Calu3 (cell line): ENCODE measurements at places on chromosomes 2 and 18.

GRCh38 chr2:124542932-124543640 is 518.0 kb downstream of the CNTNAP5 start:
- H3K27ac ChIP-seq: no peak overlapping the region
- no peaks in the 10 kb centered on the region for H3K36me3 ChIP-seq
- H3K4me3 ChIP-seq: no peak overlapping the region
- H3K27me3 ChIP-seq: no peaks in the 10 kb centered on the region
- DNase-seq: no peak
- no peaks in the 10 kb centered on the region for H3K4me1 ChIP-seq

GRCh38 chr2:60441800-60442199 is 111.7 kb downstream of the BCL11A start:
- H3K27me3 ChIP-seq: peaks cover 9% of the 10 kb centered on the region
- H3K36me3 ChIP-seq: no peaks in the 10 kb centered on the region
- H3K27ac ChIP-seq: no peak overlapping the region
- DNase-seq: no peak
- H3K4me1 ChIP-seq: peaks cover 12% of the 10 kb centered on the region

GRCh38 chr2:239954166-239955086 is 70.7 kb downstream of the NDUFA10 start:
- H3K27ac ChIP-seq: no peak overlapping the region
- no peak overlapping the region for H3K4me3 ChIP-seq
- no peak for DNase-seq
- H3K36me3 ChIP-seq: peaks cover 18% of the 10 kb centered on the region

DNA sequence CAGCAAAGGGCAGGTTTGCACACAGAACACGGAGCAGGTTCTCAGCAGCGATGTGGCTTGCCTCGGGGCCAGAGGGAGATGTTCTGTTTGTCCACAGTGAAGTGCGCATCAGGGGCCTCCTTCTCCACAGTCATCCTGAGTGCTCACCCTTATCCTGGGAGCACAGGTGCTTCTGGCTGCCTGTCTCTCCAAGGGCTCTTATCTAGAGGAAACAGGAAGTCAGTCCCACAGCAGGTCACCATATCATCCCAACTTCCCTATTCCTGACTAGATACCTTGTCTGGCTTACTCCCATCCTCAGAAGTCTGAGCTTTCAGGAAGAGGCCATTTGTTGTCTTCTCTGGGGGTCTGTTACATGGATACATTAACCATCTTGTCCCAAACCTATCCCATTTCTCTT is at the start of gene CD207:
Gene CD207, minus strand, starts transcription at position 174 of the 400 bp plus-strand sequence. Its CDS starts 40 bp downstream, at position 134.
- H3K27me3 ChIP-seq: peaks cover 94% of the 10 kb centered on the region
- no peaks in the 10 kb centered on the region for H3K36me3 ChIP-seq
- no peak within 1 kb of the TSS for H3K4me3 ChIP-seq
- H3K27ac ChIP-seq: no peak within 1 kb of the TSS
- no peak for DNase-seq
- H3K4me1 ChIP-seq: no peaks in the 10 kb centered on the region

DNA sequence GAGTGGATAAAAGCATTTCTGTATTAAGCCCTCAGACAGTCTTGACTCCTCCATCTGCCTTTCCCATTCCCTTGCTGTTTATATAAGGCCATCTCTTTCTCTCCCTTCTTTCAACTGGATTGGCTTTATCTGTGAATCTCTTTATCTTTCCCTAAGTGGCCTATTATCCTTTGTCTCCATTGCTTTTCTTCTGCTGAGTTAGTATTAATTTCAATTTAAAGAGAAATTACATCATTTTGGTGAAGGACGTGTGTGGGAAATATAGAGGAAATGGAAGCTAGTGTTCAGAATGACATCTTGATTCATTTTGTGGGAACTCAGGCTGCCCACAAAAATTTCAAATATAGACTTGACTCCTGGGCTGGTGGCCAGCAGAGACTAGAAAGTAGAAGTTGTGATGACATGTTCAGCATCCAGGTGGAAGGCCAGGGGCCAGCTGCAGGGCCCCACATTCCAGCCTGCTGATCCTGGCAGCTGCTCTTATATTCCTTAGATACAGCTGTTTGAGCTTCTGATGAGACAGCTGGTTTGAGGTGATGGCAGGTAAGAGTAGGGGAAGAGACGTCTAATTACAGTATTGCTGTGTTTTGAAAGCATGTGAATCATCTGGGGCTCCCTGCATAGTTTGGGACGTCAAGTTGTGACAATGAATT is 52.3 kb downstream of the DIS3L2 start:
- DNase-seq: no peak
- H3K27ac ChIP-seq: no peak overlapping the region
- H3K36me3 ChIP-seq: no peaks in the 10 kb centered on the region
- H3K27me3 ChIP-seq: no peaks in the 10 kb centered on the region

- peaks cover 6% of the 10 kb centered on the region for H3K36me3 ChIP-seq
- H3K4me1 ChIP-seq: peaks cover 38% of the 10 kb centered on the region
- DNase-seq: peak; percentile 83
Measured at GRCh38 chr2:209872675-209873074, 101.0 kb downstream of the UNC80 start.

DNA sequence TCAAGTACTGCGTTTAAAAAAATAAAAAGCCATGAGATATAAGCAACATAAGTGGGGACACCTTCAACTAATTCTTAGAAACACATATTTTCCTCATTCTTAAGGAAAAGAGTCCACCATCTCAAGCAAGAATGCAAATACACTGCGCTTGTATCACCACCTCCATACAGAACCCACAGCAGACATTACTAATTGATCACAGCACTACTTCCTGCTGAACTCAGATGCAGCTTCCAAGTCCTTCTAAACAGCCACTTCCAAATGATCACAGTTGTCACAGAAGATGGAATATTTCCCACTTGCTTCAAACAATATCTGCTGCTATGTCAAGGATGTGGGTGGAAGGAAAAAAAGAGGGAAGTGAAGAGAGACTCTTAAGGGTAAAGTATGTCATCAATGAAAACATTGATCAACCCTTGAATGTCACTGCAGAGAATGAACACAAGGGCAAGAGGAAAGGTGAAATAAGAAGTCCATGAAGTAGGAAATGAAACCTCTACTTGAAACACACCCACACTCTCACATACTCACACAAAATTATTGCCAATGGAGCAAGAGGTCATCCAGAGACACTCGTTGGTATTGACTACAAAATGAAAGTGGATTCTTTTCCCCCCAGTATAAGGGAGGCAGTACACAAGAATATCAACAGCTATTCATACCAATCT is 22.1 kb downstream of the TGFA start:
- peaks cover 96% of the 10 kb centered on the region for H3K4me1 ChIP-seq
- peak overlapping the region; percentile 35 for H3K4me3 ChIP-seq
- H3K27ac ChIP-seq: peak overlapping the region; percentile 56
- H3K27me3 ChIP-seq: no peaks in the 10 kb centered on the region
- no peak for DNase-seq
- H3K36me3 ChIP-seq: peaks cover 10% of the 10 kb centered on the region

GRCh38 chr2:152606941-152607340 is 110.3 kb downstream of the PRPF40A start:
- no peak for DNase-seq
- H3K4me3 ChIP-seq: no peak overlapping the region
- H3K27ac ChIP-seq: no peak overlapping the region

- H3K36me3 ChIP-seq: no peaks in the 10 kb centered on the region
- DNase-seq: no peak
- H3K4me1 ChIP-seq: peaks cover 19% of the 10 kb centered on the region
- no peak overlapping the region for H3K27ac ChIP-seq
- H3K27me3 ChIP-seq: peaks cover 14% of the 10 kb centered on the region
- H3K4me3 ChIP-seq: no peak overlapping the region
Measured at GRCh38 chr2:19709553-19709952, 192.2 kb downstream of the TTC32 start.

DNA sequence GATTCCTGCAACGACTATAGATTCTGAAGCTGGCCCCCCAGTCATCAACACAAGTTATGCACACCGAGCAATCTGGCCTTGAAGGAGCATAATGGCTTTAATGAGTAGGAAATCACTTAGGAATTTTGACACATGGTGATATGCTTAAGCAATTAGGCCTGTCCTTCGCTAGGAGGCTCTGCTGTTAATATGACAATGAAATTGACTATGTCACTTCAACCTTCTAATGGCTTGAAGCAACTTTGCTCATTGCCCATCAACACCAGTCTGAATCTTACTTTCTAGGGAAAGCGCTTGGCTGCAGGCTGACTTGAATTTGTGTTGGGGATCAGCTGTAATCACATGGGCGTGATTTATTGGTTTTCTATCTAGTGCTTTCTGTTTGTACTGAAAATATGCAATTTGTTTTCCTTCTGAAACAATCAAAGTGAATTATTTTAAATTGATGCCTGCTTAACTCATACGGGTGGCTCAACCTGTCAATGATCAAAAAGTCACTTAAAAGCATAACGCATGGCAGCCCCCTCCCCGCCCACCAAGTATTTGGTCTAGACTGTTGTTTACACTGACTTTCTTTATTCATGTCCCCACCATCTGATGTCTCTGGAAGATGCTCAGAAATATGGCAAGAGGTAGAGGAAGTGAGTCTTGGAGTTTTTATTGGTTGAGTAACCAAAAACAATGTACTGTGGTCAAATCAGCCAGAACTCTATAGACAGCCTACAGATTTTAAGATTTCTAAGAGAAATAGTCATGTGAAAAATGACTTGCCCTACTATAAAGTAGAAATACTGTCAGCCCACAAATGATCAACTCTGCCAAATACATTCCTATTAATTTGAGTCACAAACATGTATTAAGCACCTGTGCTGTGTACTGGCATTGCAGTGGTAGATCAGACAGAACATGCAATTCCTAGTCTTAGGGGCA is 344.9 kb downstream of the RBM43 start:
- H3K27ac ChIP-seq: no peak overlapping the region
- no peak overlapping the region for H3K4me3 ChIP-seq
- H3K4me1 ChIP-seq: no peaks in the 10 kb centered on the region
- no peaks in the 10 kb centered on the region for H3K27me3 ChIP-seq

- DNase-seq: peak; percentile 67
- H3K4me1 ChIP-seq: peaks cover 68% of the 10 kb centered on the region
- H3K27ac ChIP-seq: peak overlapping the region; percentile 90
- H3K36me3 ChIP-seq: peaks cover 34% of the 10 kb centered on the region
- H3K4me3 ChIP-seq: peak overlapping the region; percentile 56
Measured at GRCh38 chr2:96413323-96413722, 77.8 kb downstream of the NCAPH start.

DNA sequence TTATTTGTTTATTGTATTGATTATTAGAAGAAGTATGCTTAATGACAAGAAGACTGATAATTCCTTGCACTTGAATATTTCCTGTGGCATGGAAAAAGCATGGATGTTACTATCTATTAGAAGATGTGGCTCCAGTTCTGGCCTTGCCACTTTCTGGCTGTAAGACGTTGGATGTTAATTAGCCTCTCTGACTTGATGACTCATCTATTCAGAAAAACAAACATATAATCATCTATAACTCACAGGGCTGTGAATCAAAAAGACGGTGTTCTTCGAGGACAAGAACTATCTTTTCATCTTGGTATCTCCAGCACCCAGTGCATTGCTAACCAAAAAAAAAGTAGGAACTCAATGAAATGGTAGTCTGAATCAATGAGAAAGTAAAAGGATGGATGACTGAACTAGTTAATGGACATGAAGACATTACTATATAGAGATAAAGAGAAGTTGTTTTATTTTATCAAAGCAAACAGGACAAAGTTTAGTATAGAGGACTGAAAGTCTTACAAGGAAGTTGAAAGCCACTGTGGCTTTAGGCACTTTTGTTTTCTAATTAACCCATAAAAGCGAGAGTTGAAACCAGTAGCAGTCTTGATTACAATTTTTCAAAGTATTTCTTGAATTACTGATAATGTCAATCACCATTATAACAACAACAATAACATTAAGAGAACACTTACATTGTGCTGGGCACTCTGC is 145.3 kb downstream of the RND3 start:
- H3K4me1 ChIP-seq: peaks cover 4% of the 10 kb centered on the region
- no peak for DNase-seq
- H3K27me3 ChIP-seq: no peaks in the 10 kb centered on the region
- no peaks in the 10 kb centered on the region for H3K36me3 ChIP-seq
- no peak overlapping the region for H3K27ac ChIP-seq

DNA sequence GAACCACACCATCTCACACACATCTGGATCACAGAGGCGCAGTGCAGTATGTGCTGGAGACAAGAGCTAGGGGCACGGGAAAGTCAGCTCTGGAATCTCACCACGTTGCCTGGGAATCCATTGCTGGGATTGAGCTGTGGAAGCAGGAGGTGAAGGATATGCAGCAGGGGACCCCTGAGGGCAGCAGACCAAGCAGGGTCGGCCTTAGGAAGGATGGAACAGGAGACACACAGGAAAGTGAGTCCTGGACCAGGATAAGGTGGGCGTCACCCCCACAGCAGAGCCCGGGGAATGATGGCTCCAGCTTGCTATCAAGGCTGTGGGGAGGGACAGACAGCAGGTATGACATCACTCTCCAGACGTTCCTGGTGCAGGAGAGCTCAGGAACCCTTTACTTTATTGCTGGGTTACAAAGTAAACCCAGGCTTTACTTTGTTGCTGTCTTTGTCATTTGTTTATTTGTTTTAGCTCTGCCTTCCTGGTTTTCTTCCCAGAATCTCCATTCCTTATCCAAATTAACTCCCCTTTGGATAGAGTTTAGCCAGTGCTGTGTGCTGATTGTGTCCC is 329.8 kb upstream of the MYT1L start:
- H3K4me1 ChIP-seq: no peaks in the 10 kb centered on the region
- no peaks in the 10 kb centered on the region for H3K27me3 ChIP-seq
- H3K27ac ChIP-seq: no peak overlapping the region

DNA sequence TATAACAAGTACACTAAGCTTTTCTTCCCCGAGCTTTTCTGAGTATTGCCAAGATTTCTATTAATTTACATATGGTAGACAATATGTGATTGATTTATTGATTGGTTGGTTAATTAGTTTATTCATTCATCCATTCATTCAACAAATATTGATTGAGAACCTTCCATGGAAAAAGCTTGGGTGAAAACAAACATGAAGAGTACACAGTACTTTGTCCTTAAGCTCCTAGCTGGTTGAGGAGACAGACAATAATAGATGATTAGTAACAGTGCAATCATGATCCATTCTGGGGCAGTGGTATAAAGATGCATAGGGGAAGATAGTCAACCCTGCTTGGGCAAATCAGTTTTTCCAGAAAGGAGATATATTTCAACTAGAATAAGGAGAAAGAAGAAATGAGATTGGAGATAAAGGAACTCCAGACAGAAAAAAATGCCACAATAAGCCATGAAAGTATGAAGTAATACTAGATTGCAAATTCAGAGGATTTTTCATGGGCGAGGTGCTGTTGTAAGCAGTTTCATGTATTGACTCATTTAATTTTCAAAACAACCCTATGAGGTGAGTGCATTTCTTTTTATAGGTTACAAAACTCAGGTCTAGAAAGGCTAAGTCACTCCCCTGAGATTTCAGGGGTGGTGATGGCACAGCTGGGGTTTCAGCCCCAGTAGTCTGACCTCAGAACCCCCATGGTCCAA is 129.5 kb downstream of the RND3 start:
- no peak overlapping the region for H3K4me3 ChIP-seq
- DNase-seq: no peak
- no peaks in the 10 kb centered on the region for H3K36me3 ChIP-seq
- no peak overlapping the region for H3K27ac ChIP-seq

GRCh38 chr18:55343396-55344073 is 244.5 kb downstream of the TCF4 start:
- no peak overlapping the region for H3K4me3 ChIP-seq
- H3K27ac ChIP-seq: no peak overlapping the region
- no peaks in the 10 kb centered on the region for H3K4me1 ChIP-seq
- H3K36me3 ChIP-seq: no peaks in the 10 kb centered on the region
- H3K27me3 ChIP-seq: no peaks in the 10 kb centered on the region
- DNase-seq: no peak

GRCh38 chr2:79903222-79904000 is 390.6 kb downstream of the CTNNA2 start:
- no peaks in the 10 kb centered on the region for H3K36me3 ChIP-seq
- no peak overlapping the region for H3K4me3 ChIP-seq
- no peak for DNase-seq
- H3K27ac ChIP-seq: no peak overlapping the region
- H3K27me3 ChIP-seq: no peaks in the 10 kb centered on the region

GRCh38 chr2:12341920-12342319 is 374.8 kb upstream of the TRIB2 start:
- no peak overlapping the region for H3K4me3 ChIP-seq
- no peak for DNase-seq
- H3K4me1 ChIP-seq: no peaks in the 10 kb centered on the region
